Upper lobe of right lung (tissue), 1 donor: ENCODE measurements at places on chromosomes 1 and 21. TPM values are rescaled to one million over a fixed set of nuclear protein-coding genes. Genes with fewer than 3 reads are reported as not detected.

DNA sequence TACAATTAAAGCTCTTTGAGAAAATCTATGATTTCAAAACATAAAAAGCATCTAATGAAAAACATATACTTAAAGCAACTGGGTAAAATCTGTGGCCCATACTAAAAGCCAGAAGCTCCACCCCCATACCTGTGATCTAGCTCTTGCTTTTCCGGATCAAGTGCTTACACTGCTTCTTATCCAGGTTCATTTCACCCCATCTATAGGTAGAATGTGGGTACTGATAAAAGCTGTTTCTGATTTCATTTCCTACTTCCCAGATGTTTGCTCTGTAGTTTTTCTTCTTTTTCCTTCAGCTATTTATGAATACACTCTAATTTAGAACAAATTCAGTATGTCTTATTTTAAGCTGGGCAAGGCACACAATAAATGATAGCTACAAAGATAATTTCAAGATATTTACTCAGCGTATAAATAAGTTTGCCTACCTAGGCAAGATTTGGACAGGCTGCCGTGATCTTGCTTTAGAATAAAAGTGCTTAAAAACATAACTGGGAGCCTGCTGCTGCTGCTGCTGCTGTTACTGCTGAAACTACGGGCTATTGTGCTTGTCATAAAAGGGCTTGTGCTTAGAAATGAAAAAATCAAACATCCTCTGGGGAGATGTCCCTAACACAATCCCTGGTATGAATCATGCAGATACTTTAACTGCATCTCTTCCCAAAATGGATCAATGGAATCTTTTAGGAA is 2.1 kb downstream of the SIPA1L2 start:
- H3K27ac ChIP-seq: no peak overlapping the region
- no peak for DNase-seq
- no peaks in the 10 kb centered on the region for H3K36me3 ChIP-seq
- peaks cover 3% of the 10 kb centered on the region for H3K27me3 ChIP-seq

DNA sequence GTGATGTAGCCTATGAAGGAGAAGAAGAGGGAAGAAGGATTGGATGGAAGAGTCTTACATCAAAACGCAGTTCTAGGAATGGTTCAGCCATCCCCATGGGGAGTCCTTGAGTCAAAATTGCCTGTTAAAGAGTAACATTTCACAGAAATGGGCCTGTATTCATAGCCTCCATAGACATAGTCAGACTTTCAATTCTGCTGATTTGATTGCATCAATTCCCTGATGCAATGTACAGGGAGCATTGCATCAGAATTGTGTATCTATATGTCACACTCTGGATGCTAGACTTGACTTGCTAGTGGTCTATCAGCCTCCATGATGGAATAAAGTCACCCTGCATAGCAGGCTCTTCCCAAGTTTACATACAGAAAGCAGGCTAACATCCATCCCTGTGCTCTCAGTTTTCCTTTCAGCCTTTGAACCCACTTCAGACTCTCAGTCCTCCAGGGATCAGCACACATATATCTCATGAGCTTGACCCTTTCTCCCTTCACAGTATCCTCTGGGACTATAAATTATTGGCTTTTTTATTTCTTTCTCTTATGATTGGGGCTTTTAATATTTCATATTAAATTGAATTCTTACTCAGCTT is 1111.7 kb upstream of the B3GALT2 start:
- H3K27ac ChIP-seq: no peak overlapping the region
- no peak for DNase-seq
- H3K4me3 ChIP-seq: no peak overlapping the region
- no peaks in the 10 kb centered on the region for H3K4me1 ChIP-seq
- no peaks in the 10 kb centered on the region for H3K36me3 ChIP-seq

GRCh38 chr1:117606649-117607430 is 992 bp downstream of the TENT5C start:
- H3K36me3 ChIP-seq: no peaks in the 10 kb centered on the region
- H3K4me3 ChIP-seq: peak overlapping the region; percentile 60
- peaks cover 17% of the 10 kb centered on the region for H3K4me1 ChIP-seq
- peak; percentile 79 for DNase-seq

- H3K36me3 ChIP-seq: no peaks in the 10 kb centered on the region
- no peak overlapping the region for H3K4me3 ChIP-seq
- no peaks in the 10 kb centered on the region for H3K27me3 ChIP-seq
Observed at GRCh38 chr1:61141288-61142042, 59.1 kb downstream of the NFIA start.

GRCh38 chr1:230677200-230677599 is 34.9 kb downstream of the COG2 start:
- H3K27me3 ChIP-seq: no peaks in the 10 kb centered on the region
- no peak overlapping the region for H3K27ac ChIP-seq
- no peak overlapping the region for H3K4me3 ChIP-seq
- H3K4me1 ChIP-seq: peaks cover 9% of the 10 kb centered on the region
- DNase-seq: no peak
- H3K36me3 ChIP-seq: peaks cover 82% of the 10 kb centered on the region

- H3K27ac ChIP-seq: no peak overlapping the region
- H3K4me3 ChIP-seq: no peak overlapping the region
- no peaks in the 10 kb centered on the region for H3K36me3 ChIP-seq
Observed at GRCh38 chr1:117669572-117669971, 63.7 kb downstream of the TENT5C start.

DNA sequence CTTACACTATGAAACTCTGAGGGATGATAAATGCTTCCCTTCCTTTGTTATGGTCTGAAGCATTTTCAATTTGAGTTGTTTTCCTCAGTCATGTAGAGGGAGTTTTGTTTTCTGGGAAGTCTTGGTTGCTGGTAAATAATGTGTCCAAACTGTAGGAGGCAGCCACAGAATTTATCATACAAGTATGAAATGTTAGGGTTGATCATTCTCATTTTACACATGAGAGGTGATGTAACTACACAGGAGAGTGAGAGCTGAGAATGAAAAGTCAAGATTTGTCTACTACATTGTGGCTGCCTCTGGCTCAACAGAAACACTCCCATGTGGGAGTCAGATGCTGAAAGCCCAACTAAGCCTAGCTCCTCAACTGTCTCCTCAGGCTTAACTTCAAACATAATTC is 182.5 kb upstream of the SGIP1 start:
- H3K27ac ChIP-seq: peak overlapping the region; percentile 24
- no peak overlapping the region for H3K4me3 ChIP-seq
- no peaks in the 10 kb centered on the region for H3K27me3 ChIP-seq

The TMEM82 gene
- total RNA-seq: not detected

The LRRC53 gene
- total RNA-seq: not detected

The KCNC4 gene
- total RNA-seq: 11.1 TPM
